ENCODE measurements at places on chromosomes 6 and 20.

GRCh38 chr6:54107470-54108090, 3.7 kb upstream of the MLIP start:
- DNase-seq, result no peak

GRCh38 chr20:60138256-60139220, 180.3 kb downstream of the CDH26 start:
- DNase-seq, result peak; percentile 16

- DNase-seq, result no peak
Measured at GRCh38 chr6:112253498-112253840, 898 bp downstream of the LAMA4 start.

- no peak for DNase-seq
Measured at GRCh38 chr6:137223370-137224131, 4.4 kb upstream of the IFNGR1 start.

DNA sequence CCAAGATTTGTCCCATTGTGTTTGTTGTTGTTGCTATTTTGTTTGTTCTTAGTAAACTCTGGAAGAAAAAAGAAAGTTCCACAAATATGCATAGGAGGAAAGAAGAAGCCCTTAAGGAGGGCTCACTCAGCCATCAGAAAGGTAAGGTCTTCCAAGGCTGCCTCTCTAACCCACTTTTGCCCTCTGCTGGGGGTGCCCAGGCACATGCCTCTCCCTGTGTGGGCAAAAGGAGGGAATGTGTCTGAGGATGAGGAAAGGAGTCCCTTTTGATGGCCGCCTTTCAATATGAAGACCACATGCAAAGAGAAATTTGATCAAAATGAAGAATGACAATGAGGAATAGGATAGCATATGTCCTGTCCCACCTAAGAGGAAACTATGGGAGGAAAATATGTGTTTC, 248.2 kb upstream of the POU3F2 start:
- no peak for DNase-seq

- DNase-seq, result no peak
Measured at GRCh38 chr6:142152746-142153145, 5.7 kb downstream of the VTA1 start.

DNA sequence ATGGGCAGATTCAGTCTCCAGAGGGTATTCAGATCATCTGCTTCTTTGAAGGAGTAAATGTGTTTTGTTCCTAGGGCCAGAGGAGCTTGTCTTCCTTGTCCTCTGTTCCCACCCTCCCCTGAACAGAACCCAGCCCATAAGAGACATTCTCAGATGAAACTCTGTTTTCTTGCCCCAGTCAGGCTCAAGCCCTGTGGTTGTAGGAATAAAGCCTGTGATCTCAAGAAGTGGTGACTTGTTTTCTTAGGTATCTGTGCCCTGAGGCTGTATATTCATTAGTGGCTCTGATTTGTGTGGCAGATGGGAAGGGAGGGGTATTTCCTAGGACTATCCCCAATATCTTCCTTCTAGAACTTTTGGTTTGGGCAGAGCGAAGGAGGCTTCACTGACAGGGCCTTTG, 27.9 kb downstream of the GSS start:
- no peak for DNase-seq

- no peak for DNase-seq
Measured at GRCh38 chr6:35673755-35674154, 15.0 kb downstream of the FKBP5 start.

- DNase-seq, result no peak
Measured at GRCh38 chr20:4875578-4876067, 125.7 kb downstream of the SLC23A2 start.

DNA sequence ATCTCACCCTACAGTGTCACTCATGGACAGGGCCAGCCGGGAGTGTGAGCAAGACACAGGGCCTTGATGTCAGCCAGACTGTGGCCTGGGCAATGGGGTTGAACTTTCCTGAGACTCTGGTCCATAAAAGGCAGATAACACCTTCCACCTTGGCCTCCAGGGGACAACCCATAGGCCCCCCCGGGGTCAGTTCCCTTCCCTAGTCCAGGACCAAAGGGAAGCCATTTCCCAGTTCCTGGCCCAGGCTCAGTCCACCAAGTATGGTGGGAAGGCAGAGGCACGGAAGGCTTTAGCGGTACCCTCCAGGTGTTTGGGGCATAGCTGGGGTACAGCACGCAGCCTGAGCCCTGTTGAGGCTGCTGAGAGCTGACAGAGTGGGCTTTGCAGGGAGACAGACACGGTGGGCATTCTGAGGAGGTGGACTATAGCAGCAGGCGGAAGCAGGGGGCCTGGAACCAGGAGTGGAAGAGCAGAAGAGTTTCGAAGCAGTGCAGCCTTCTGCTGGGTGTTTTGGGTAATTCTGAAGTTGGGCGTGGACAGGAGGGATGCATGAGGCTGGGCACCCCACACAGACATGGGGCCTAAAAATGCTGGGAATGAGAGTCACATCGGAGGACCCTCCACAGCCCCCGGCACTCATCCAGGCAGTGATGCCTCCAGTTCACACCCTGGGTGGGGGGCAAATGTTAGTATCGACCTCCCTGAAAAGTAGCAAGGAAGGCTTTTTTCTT, 43.9 kb upstream of the CD93 start:
- DNase-seq, result no peak
